Subcutaneous adipose tissue (tissue), 4 donors: ENCODE measurements at places on chromosomes 6 and 20. TPM values are rescaled to one million over a fixed set of nuclear protein-coding genes. Genes with fewer than 3 reads are reported as not detected.

Gene SUMO4
- total RNA-seq, result 6.7 TPM

Gene HEY2
- total RNA-seq, result 1.5 TPM

Gene CST7
- 1.1 TPM for total RNA-seq

Gene ANKEF1
- 8.2 TPM for total RNA-seq

Gene SYCP2L
- 1.0 TPM for total RNA-seq

Gene CBLN4
- not detected for total RNA-seq

Gene HLA-A
- 439 TPM for total RNA-seq

Gene OR2B6
- total RNA-seq, result not detected

Gene FAM83B
- total RNA-seq, result not detected

Gene RSPH4A
- total RNA-seq, result 0.22 TPM

Gene TRDN
- total RNA-seq, result under 0.01 TPM

Gene CRYBG1
- 27.4 TPM for total RNA-seq

Gene ANGPT4
- 106 TPM for total RNA-seq

Gene FLRT3
- not detected for total RNA-seq

Gene HSPA12B
- total RNA-seq, result 8.6 TPM

Gene ARHGAP40
- total RNA-seq, result not detected

Gene CCN5
- total RNA-seq, result 206 TPM

Gene BRD2
- 83.0 TPM for total RNA-seq

Gene FRMD1
- 4.4 TPM for total RNA-seq

Gene MEI4
- total RNA-seq, result not detected

Gene OPN5
- total RNA-seq, result not detected

Gene PDYN
- total RNA-seq, result not detected

Gene ARMH2
- not detected for total RNA-seq

Gene HSPA1A
- 210 TPM for total RNA-seq

Gene SDCBP2
- 2.3 TPM for total RNA-seq

Gene RAD21L1
- not detected for total RNA-seq

Gene SLC35A1
- total RNA-seq, result 23.6 TPM

Gene PRR18
- not detected for total RNA-seq

Gene SLC16A10
- 7.2 TPM for total RNA-seq

Gene LTA
- total RNA-seq, result not detected

Gene MICAL1
- 13.5 TPM for total RNA-seq

Gene VIP
- total RNA-seq, result 0.66 TPM

Gene WFDC5
- total RNA-seq, result not detected

Gene CASS4
- total RNA-seq, result 4.0 TPM

Gene BIRC7
- total RNA-seq, result not detected

Gene HDGFL1
- not detected for total RNA-seq

Gene C4A
- 12.9 TPM for total RNA-seq
